Peyer's patch (tissue), 4 donors: ENCODE measurements at places on chromosomes 1 and 21.

DNA sequence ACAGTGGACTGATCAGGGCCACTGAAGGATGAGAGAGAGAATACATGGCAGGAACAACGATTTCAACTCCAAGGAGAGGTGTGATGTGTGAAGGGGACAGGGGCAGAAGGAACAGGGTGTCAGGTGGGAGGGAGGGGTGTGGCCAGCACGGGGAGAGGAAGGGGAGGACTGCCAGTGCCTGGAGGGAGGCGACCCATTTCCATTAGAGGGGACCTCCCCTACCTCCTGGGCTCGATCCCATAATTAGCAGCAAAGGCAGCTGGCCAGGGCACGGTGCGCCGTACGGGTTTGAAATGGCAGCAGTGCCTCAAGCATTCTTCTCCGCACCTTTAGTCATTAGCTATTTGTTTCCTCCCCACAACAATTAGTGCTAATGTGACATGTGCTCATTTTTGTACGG is 22.7 kb downstream of the CRYAA start:
- H3K36me3 ChIP-seq, result no peaks in the 10 kb centered on the region
- H3K27me3 ChIP-seq, result no peaks in the 10 kb centered on the region

DNA sequence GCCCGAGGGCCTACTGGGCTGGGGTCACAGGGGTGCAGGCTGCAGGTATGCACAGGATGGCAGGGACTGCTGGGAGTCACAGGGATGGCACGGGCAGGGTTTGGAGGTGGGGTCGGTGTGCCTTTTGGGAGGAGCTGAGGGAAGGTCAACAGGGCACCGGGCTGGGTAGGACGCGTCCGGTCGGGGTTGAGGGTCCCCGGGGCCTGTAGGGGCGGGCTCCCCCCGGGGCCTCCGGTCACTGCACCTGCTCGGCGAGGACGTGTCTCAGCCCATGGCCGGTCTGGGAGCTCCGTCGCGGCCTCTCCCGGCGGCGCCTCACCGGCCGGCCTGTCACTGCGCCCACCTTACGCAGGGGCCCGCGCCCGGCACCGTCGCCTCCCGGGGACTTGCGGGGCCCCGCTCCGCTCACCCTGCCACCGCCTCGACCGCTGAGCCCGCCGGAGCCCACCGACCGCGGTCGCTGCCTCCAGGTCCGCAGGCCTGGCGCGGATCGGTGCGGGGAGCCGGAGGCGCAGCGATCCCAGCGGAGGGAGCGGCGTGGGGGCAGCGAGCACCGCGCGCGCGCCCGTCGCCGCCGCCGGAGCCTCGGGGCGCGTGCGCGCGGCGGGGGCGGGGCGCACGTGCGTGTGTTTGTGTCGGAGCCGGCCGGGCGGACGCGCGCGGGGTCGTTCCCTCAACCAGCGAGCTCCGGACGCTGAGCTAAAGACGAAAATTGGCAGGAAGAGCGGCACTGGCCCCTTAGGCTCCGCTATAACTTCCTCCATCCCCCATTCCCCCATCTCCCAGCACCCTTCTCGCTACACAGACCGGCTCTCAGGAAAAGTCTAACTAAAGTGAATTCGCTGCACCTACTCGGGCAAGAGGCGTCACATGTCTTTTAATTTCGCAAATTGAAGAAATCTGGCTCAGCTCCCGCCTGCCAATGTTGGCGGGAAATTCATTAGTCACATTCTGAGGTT is at the start of gene AMIGO1:
AMIGO1 (minus strand) TSS at position 552 of the 959 bp plus-strand sequence. CDS start 815 bp downstream, outside the sequence.
- peak within 1 kb of the TSS; percentile 76 for H3K4me3 ChIP-seq
- no peaks in the 10 kb centered on the region for H3K36me3 ChIP-seq
- no peaks in the 10 kb centered on the region for H3K27me3 ChIP-seq
- peak; percentile 78 for DNase-seq
- H3K4me1 ChIP-seq, result no peaks in the 10 kb centered on the region
- H3K27ac ChIP-seq, result no peak within 1 kb of the TSS

DNA sequence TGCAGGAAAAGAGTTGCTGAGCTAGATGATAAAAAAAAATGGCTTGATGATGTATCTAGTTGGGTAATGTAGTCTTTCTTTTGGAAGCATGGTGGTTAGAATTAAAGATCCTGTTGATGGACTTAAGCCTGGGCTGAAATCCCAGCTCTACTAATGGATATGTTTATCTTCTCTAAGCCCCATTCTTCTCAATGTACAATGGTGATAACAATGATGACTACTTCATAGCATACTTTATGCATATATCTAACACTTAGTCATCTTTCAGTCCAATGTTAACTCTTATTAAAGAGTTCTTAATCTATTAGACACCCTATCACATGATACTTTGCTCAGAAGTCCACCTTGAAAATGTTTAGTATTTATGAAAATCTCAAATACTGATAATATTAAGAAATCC is 189.5 kb downstream of the PLA2G4A start:
- H3K4me1 ChIP-seq, result no peaks in the 10 kb centered on the region
- H3K27ac ChIP-seq, result no peak overlapping the region
- no peaks in the 10 kb centered on the region for H3K27me3 ChIP-seq
- DNase-seq, result no peak
- no peaks in the 10 kb centered on the region for H3K36me3 ChIP-seq
- H3K4me3 ChIP-seq, result no peak overlapping the region

DNA sequence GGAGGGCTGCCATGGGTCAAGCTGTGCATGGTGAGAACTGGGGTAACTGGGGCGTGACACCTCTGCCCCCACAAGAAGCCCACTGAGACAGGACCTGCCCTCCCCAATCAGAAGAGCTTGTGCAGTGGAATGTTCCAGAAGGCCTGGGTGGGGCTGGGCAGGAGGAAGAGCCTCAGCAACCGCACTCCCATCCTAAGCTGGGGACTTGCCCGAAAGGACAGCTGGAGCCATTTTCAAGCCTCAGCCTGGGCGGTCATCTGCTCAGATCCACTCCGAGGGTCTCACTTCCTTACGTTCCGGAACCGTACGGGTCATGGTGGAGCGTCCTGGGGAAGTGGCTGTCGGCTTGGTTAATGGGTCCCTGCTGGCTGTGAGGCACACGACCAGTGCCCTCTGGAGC is 158.6 kb upstream of the ARHGEF16 start:
- no peak for DNase-seq
- no peak overlapping the region for H3K4me3 ChIP-seq
- H3K27ac ChIP-seq, result no peak overlapping the region
- H3K36me3 ChIP-seq, result no peaks in the 10 kb centered on the region
- no peaks in the 10 kb centered on the region for H3K27me3 ChIP-seq

DNA sequence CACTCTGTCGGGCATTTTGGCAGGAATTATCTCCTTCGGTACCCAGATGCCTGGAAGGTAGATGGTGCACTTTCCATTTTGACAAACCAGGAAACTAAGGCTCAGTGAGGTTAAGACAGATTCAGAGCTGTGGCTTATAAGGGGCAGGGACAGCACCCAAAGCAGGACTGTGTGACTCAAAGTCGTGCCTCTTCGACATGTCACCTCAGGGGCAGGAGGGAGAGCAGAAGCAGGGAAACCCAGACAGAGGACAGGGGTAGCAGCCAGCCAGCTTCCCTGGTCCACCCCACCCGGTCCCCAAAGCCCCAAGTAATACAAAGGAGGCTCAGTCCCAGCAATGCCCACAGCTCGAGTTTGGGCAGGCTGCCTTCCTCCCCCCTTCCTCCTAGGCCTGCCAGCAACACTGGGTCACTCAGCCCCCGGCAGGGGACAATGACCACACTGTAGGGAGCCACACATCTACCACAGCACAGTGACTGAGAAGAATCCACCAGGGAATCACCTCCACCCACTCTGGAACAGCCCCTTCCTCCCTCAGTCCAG is 2.5 kb downstream of the RHOC start:
- peaks cover 68% of the 10 kb centered on the region for H3K4me1 ChIP-seq
- H3K36me3 ChIP-seq, result no peaks in the 10 kb centered on the region
- H3K27me3 ChIP-seq, result no peaks in the 10 kb centered on the region
- DNase-seq, result no peak
- H3K27ac ChIP-seq, result peak overlapping the region; percentile 92

GRCh38 chr1:38246955-38247952 is 200.7 kb upstream of the POU3F1 start:
- no peak for DNase-seq
- H3K27me3 ChIP-seq, result no peaks in the 10 kb centered on the region
- H3K27ac ChIP-seq, result no peak overlapping the region
- peak overlapping the region; percentile 8 for H3K4me3 ChIP-seq
- H3K4me1 ChIP-seq, result peaks cover 6% of the 10 kb centered on the region

DNA sequence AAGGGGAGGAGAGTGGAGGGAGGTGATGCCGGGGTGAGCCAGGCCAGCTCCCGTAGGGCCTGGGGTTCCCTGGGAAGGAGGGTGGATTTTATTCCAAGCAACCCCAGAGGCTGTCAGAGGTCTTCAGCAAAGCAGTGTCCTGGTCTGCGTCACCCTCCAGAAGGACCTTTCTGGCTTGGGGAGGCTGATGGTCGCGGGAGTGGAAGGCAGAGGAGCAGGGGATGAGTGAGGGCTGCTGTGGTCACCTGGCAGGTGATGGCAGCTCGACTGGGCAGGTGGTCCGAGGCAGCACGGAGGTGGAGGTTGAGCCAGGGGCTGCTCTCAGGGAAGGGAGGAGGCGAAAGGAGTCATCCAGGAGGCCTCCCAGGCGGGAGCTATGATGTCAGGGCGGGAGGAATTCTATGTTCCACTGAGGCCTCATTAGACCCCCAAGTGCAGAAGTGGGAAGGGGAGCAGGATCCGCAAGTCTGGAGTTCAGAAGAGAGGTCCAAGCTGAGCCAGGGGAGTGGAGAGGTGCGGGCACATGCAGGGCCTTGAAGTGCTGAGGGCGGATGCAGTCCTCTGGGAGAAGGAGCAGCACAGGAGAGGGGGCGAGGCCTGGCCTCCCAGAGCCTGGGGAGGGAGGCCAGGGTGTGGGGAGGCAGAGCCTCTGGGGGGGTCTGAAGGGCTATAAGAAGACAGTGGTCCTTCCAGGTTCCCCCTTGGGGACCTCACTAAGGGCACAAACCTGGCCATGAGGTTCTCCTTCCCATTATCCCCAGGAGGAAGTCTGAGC is 33.3 kb downstream of the BMP8A start:
- H3K27ac ChIP-seq, result no peak overlapping the region
- no peak overlapping the region for H3K4me3 ChIP-seq
- H3K4me1 ChIP-seq, result peaks cover 10% of the 10 kb centered on the region
- no peaks in the 10 kb centered on the region for H3K36me3 ChIP-seq

DNA sequence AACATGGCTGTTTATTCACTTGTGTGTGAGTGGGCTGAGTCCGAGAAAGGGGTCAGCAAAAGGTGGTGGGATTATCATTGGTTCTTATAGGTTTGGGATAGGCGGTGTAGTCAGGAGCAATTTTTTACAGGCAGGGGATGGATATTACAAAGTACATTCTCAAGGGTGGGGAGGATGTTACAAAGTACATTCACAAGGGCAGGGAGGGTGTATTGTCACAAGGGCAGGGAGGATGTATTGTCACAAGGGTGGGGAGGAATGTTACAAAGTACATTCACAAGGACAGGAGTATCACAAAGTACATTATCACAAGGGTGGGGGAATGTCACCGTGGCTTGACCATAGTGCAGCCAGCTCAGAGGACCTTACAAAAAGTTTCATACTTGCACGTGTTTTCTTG is 31.1 kb upstream of the ITLN2 start:
- H3K4me1 ChIP-seq, result peaks cover 5% of the 10 kb centered on the region
- H3K4me3 ChIP-seq, result no peak overlapping the region
- H3K27me3 ChIP-seq, result no peaks in the 10 kb centered on the region
- H3K36me3 ChIP-seq, result no peaks in the 10 kb centered on the region
- DNase-seq, result no peak
- H3K27ac ChIP-seq, result no peak overlapping the region

DNA sequence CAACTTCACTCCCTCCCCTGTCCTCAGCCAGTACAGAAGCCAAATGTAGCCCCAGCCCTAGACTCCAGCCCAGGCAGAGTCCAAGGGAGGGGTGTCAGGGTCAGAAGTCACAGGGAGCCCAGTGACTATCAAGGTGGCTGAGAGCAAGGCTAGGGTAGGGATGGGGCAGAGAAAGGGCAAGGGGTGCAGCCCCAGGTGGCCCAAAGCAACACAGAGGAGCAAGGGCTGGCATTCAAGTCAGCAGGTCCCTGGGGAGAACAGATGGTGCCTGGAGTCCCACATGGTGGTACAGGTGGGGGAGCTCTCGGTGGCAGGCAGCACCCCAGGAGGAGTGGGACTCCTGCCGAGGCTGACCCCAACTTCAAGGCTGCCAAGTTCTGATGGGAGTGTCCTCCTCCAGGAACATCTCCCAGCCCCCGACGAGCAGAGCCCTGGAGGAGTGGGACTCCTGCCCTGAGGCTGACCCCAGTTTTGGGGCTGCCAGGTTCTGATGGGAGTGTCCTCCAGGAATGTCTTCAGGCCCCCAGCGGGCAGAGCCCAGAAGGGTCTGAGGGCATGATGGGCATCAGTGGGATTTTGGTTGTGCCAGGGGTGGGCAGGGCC is 3.7 kb upstream of the DVL1 start:
- no peaks in the 10 kb centered on the region for H3K36me3 ChIP-seq
- peak overlapping the region; percentile 39 for H3K27ac ChIP-seq
- H3K4me3 ChIP-seq, result no peak overlapping the region
- peaks cover 2% of the 10 kb centered on the region for H3K4me1 ChIP-seq

- DNase-seq, result no peak
- H3K27me3 ChIP-seq, result no peaks in the 10 kb centered on the region
- no peak overlapping the region for H3K27ac ChIP-seq
- no peaks in the 10 kb centered on the region for H3K36me3 ChIP-seq
- no peak overlapping the region for H3K4me3 ChIP-seq
These were observed 9.9 kb downstream of the KIAA1614 start for GRCh38 chr1:180922631-180923015.

GRCh38 chr21:25179116-25179515 is 428.2 kb downstream of the MRPL39 start:
- H3K4me1 ChIP-seq, result no peaks in the 10 kb centered on the region
- no peaks in the 10 kb centered on the region for H3K36me3 ChIP-seq
- no peak overlapping the region for H3K4me3 ChIP-seq
- H3K27me3 ChIP-seq, result no peaks in the 10 kb centered on the region
- no peak for DNase-seq
- H3K27ac ChIP-seq, result no peak overlapping the region

GRCh38 chr1:194233069-194233468 is 1046.7 kb upstream of the B3GALT2 start:
- DNase-seq, result no peak
- no peaks in the 10 kb centered on the region for H3K36me3 ChIP-seq
- H3K4me3 ChIP-seq, result no peak overlapping the region
- no peak overlapping the region for H3K27ac ChIP-seq
- H3K4me1 ChIP-seq, result no peaks in the 10 kb centered on the region
